ENCODE measurements at places on chromosomes 11 and 22.

- no peak for DNase-seq
Measured at GRCh38 chr11:124143034-124143433, 27.8 kb downstream of the VWA5A start.

- no peak for DNase-seq
Measured at GRCh38 chr11:7320306-7320705, 68.6 kb downstream of the SYT9 start.

DNA sequence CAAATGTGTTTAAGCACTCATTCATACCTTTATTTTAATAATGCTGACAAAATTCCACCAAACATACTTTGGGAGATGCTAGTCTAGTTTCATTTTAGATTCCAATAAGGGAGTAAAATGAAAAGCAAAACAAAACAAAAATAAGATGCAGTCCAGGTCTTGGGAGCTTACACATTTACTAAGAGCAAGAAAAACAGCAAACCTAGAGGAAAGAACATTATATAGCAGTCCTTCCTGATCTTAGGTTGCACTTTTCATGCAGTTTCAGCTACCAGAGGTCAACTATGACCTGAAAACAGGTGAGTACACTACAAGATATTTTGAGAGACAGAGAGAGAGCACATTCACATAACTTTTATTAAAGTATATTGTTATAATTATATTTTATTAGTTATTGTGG lies 1100.9 kb downstream of the DLG2 start:
- no peak for DNase-seq

DNA sequence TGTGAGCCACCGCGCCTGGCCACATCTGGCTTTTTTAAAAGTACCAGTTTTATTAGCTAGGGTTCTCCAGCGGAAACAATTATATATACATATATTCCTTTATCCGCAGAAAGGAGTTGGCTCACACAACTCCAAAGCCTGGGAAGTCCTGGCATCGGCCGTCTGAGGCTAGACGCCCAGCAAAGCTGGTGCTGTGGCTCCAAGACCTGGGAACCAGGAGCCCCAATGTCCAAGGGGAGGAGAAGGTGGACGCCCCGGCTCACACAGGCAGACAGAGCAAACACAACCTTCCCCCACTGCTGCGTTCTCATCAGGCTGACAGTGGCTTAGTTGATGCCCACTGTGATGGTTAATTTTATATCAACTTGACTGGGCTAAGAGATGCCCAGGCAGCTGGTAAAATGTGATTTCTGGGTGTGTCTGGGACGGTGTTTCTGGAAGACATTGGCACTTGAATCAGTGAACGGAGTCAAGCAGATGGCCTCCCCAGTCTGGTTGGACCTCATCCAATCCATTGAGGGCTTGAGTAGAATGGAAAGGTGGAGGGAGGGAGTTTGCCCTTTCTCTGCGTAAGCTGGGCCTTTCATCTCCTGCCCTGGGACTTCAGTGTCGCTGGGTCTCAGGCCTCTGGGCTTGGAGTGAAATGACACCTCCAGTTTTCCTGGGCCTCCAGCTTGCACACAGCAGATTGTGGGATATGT lies 904.4 kb downstream of the BRD1 start:
- DNase-seq: no peak

DNA sequence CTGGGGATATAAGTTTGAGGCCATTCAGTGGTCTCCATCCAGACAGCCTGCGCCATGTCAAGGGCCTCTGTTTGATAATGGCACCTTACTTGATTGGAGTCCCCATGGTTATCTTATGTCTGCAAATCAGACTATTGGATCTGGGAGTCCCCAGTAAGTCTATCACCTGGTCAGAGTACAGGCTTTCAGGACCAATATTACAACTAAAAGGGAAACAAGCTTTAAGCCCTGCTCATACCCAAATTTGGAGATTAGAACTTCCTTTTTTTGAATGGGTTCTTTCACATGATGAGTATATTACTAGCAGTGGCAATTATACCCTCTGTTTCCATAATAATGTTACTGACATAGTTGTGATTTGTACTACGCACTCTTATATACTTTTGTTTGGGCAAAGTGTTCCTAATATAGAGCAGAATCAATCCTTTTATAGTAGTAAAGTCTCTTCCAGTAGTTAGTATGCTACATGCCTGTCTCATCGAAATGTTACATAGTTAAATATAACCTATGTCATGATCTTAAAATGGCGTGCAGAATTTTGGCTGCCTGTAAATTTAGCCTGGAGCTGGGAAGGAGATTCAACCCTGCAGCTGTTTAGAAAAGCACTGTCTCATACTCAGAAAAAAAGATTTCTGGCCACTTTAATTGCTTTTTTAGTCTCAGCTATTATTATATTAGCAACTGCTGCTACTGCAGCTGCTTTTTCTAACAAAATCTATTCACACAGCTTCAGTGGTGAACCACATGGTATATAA lies 4.9 kb downstream of the MS4A15 start:
- DNase-seq: no peak

DNA sequence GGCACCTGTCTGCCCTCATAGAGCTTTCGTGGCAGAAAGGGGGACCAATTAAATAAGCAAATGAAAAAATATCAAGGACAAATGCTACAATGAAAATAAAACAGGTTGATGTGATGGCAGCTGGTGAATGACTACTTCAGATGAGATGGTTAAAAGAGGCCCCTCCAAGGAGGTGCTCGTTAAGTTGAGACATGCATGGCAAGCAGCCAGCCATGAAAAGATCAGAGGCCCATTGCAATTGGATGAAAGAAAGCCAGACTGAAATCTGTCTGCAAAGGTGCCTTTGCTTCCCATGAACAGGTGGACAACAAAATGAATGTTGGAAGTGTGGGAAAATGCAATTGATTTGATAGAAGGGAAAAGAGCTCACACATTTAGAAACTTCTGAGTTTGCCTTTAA lies 848 bp upstream of the TRPC6 start:
- no peak for DNase-seq

- DNase-seq: no peak
Measured at GRCh38 chr11:39571081-39571480, 1888.4 kb downstream of the LRRC4C start.

- no peak for DNase-seq
Measured at GRCh38 chr11:133576351-133576750, 44.0 kb upstream of the OPCML start.
